ENCODE measurements at places on chromosomes 2 and 18.

- DNase-seq, result no peak
Measured at GRCh38 chr18:35526495-35527059, 28.8 kb upstream of the INO80C start.

GRCh38 chr2:138193416-138194213 is 229.3 kb downstream of the HNMT start:
- DNase-seq, result no peak

GRCh38 chr2:163812926-163813520 is 77.2 kb upstream of the FIGN start:
- DNase-seq, result no peak

GRCh38 chr2:225437319-225437718 is 37.8 kb downstream of the NYAP2 start:
- no peak for DNase-seq

- DNase-seq, result no peak
Measured at GRCh38 chr2:20447437-20448245, 767 bp downstream of the RHOB start.

- no peak for DNase-seq
Measured at GRCh38 chr18:58596265-58596681, 32.6 kb downstream of the ALPK2 start.

All from GM19239 (cell line).